A549 (cell line): ENCODE measurements at places on chromosomes 11 and 22. TPM values are rescaled to one million over a fixed set of nuclear protein-coding genes. Genes with fewer than 3 reads are reported as not detected.

DNA sequence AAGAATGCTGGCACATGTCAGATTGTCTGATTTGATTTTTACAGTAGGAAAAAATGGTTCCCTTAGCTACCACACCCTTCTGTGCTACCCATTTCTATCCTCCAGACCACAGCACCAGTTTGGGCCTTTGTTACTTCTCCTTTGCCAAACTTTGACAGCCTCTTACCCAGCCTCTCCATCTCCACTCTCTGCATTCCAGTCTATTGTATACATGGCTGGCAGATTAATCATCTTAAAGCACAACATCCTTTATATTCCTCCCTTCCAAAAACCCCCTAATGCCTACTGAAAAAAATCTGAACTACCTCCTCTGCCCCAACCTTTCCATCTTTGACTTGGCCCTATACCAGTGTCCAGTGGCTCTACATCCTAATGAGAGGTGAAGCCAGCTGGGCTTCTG, 10.8 kb upstream of the PANX1 start:
- DNase-seq = no peak

DNA sequence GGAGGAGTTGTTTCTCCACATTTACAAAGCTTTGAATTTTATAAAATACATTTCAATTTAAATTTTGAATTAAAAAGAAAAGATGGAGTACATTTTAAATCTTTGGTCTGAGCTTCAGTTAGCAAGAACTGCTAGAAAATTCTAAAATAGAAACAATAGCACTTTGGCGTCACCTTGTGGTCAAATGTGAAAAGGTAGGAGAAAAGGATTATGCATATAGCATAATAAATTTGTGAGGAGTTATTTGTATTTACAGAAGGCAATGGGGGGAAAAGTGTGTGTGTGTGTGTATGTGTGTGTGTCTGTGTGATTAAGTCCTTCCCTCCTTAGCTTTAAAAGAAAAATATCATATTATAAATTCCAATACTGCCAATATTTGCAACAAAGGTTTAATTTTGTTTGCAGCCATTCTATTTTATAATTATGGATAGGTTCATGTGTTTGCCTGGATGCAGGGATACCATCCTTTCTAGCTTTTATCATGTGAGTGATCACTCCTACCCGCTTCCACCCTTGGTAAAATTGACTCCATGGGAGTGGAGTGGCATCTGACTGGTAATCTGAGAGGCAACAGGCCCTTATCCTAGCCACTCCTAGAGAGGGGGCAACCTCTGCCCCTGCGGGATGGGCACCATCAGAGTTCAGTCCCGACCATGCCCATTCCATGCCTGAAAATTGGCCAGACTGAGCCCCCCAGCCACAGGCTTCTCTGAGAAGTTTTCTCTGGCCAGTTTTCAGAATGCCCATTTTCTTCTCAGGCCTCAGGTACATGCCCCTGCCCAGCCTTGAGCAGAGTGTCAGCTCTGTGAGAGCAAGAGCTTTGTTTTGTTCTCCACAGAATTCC, 13.6 kb upstream of the LGR4 start:
- DNase-seq = peak; percentile 71

DNA sequence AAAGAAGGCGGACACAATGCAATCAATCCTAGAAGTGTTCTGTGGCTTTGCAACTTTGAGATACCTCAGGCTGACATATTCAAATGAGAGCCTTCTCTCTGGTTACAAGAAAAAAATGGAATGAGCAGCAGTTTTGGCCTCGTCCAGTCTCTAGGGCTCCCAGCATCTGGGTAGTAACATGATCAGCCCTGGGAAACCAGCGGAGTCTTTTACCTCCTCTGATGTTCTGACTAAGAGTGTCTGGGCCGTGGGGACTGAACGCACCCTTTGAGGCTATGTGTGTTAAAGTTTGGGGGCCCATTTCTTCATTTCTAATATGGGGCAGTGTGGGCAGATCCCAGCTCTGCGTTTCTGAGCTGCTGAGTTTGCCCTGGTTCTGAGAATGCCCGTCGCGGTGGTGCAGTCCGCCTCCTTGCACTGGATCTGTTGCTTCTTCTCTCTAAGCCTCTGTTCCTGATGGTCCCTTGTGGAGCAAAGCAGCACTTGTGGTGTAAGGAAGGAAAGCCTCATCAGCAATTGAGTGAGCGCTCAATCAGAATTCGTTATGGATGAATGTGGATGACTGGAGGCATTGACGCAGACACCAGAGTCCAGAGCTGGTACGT, 8.1 kb downstream of the PARVB start:
- DNase-seq = no peak

DNA sequence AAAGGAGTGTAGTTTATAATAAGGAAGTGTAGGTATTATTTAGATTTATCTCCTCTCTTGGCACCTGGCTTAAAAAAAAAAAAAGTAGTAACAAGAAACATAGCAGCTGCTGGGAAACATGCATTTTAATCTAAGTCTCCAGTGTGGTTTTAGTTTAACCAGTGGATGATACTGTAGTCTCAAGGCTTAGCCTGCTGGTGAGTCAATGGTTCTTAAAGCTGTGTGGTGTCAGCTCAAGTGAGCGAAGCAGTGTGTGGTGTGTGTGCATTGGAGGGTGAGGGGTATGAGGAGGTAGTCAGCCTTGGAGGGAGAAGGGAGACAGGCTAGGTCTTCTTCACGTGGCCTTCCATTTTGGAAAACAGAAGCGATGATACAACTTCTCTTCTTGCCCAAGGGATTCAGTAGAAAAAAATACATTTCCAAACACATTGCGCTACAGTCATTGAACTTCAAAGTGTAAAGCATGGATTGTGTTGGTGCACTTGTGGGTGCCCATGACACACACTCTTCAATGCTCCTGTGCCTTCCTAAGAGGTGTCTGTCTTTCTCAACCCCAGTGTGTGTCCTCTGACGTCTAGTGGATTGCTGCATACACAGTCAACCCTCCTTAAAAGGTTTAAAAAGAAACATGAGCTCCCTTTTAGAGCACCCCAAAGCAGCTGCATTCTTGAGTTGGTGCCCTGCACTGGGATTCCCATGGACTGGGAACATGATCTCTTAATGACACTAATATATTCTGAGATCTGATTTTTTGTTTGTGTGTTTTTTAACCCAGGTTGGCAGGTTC, 40.1 kb downstream of the ZBTB16 start:
- no peak for DNase-seq

- peak; percentile 86 for DNase-seq
These were observed 90.1 kb downstream of the ETS1 start for GRCh38 chr11:128497061-128497775.

DNA sequence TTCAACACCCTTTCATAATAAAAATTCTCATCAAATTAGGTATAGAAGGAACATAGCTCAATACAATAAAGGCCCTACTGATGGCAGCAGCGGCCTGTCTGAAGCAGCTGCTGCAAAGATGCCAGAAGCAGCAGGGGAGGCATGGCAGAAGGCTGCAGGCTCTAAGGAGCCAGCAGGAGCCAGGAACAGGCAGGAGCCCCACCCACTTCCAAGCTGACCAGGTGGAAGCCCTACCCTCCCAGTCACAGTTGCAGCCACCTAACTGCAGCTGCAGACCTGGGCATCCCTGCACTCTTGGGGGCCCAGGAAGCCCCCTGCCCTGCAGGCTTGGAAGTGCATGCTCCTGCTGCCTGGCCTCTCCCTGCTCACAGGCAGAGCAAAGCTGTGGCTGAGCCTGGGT, 18.2 kb upstream of the OR6A2 start:
- DNase-seq = no peak

GRCh38 chr11:110818032-110818687, 105.9 kb upstream of the ARHGAP20 start:
- DNase-seq = no peak

- DNase-seq = no peak
These were observed 29.0 kb downstream of the MACROD1 start for GRCh38 chr11:64136765-64137441.

DNA sequence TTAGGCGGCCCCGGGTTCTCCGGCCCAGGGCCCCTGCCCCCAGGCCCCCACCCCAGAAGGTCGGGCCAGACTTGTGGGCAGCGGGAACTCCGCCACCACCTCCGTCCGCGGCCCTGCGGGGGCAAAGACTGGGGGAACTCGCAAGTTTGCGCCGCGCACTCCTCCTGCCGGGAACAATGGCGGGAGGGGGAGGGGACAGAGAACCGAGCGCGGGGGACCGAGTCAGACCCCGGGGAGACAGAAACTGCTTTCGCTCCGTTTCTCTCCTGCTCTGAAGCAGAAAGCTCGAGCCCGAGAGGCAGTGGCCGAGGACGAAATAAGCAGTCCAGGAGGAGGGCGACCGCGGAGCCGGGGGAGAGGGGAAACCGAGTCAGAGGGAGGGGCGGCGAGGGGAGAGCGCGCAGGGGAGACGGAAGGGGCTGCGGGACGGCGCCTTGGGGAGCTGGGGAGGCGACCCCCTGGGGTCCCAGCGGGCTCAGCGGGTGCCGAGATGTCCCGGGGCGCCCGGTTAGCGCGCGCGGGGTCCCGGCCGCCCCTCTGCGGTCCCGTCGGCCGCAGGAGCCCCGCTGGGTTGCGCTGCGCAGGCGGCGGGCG, 555 bp downstream of the TP53I11 start:
- DNase-seq = no peak

DNA sequence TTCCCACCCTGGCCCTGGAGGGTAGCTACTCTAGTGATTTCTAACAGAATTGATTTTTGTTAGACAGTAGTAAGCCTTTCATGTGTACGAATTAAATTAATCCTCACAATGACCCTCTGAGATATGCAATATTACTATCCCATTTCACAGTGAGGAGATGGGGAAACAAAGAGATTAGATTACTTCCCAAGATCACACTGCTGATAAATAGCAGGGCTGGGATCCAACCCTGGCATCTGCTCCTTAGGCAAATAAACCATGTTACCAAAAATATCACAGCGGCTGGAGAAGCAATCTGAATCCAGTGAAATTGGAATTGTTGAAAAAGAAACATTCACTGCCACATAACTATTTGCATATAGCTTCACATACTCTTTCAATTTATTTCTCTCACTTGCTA, 12.8 kb upstream of the CAVIN3 start:
- DNase-seq = no peak

DNA sequence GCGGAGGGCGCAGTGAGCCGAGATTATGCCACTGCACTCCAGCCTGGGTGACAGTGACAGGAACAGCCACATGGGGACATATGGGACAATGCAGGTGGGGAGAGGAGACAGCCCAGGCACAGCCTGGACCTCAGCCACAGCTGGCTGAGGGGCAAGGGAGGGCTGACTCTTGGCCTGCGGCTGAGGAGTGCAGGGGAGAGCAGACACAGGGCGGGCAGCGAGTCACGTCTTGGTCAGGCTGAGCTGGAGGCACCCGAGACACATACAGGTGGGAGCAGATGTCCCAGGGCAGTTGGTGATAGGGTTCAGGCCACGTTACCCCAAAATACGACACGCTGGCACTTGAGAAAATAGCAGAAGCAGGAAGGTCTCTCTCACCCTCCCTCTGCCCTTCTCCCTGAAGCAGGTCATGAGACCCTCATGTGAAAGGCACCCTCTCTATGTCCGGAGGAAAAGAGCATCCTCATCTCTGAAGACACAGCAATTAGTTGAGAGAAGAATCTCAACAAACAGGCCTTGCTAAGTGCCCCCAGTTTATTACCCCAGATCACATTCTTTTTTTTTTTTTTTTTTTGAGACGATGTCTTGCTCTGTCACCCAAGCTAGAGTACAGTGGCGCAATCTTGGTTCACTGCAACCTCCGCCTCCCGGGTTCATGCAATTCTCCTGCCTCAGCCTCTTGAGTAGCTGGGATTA, 10.5 kb downstream of the KIAA0930 start:
- no peak for DNase-seq

GRCh38 chr22:19287889-19288288, 3.6 kb downstream of the CLTCL1 start:
- DNase-seq = peak; percentile 64

GRCh38 chr22:29470159-29470855, 9.7 kb upstream of the NEFH start:
- peak; percentile 66 for DNase-seq

- no peak for DNase-seq
These were observed 187.9 kb downstream of the ETS1 start for GRCh38 chr11:128399251-128400121.

- DNase-seq = no peak
These were observed 5.2 kb downstream of the SELENOO start for GRCh38 chr22:50205781-50206569.

DNA sequence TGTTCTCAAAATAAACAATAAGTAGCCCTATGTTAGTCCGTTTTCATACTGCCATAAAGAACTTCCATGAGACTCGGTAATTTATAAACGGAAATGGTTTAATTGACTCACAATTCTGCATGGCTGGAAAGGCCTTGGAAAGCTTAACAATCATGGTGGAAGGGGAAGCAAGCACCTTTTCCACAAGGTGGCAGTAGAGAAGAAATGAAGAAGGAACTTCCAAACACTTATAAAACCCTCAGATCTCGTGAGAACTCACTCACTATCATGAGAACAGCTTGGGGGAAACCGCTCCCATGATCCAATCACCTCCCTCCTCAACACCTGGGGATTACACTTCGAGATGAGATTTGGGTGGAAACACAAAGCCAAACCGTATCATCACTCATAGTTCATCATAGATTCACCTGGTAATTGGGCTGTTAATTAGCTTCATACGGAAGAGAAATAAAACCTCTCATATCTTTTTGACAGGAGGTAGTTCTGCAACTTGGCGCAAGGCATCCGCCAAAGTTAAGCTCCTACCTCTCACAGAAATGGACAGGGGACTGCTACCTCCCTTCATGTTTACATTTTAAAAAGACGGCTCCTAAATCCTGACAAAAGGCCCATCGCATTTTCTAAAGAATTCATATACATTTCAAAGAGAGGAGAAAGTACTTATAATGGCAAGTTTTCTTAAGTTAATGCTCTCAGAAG, 49.0 kb downstream of the MUC15 start:
- peak; percentile 64 for DNase-seq

DNA sequence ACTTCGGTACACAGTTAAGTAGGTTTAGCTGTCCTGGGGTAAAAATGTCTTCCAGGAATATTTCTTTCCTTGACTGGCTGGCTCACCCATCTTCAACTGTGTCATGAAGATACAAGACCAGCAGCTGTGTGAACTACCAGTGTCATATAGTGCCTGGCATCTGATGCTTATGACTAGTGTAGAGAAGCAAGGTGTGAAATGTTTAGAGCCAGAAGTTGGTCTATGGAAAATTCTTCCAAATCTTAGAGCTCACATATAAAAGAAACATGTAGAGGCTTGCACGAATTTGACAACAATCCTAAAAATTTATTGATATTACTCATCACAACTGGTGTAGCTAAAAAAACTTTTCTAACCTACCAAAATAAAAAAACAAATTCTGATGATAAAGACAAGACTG, 54.4 kb downstream of the ARL14EP start:
- DNase-seq = no peak

DNA sequence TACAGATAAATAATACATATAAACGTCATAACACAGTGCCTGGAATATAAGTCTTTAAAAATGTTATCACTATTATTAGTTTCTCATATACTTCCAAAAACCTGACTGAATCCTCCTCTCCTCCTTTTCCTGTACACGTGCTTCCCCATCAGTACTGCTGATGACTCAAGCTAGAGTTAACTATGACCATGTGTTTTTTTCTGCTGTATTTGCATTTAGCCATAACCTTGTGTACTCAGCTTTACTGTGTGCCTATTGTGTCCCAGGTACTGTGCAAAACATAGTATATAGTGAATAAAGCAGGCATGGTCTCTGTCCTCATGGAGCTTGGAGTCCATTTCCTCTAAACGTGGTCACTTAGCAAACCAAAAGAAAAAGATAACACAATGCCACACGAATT, 56.5 kb upstream of the ARHGAP32 start:
- peak; percentile 49 for DNase-seq

OR52A1 gene
- not detected in 3 replicates for polyA plus RNA-seq

SLC22A9 gene
- not detected in 3 replicates for polyA plus RNA-seq

SVIP gene
- polyA plus RNA-seq = 9.0 to 10.5 TPM (median 9.1 TPM) in 3 replicates

MLC1 gene
- not detected in 3 replicates for polyA plus RNA-seq

HSPB2 gene
- not detected in 3 replicates for polyA plus RNA-seq

TCN2 gene
- 3.8 to 4.2 TPM (median 3.9 TPM) in 3 replicates for polyA plus RNA-seq

OR6T1 gene
- not detected in 3 replicates for polyA plus RNA-seq

DNAJB7 gene
- not detected in 3 replicates for polyA plus RNA-seq

PDHX gene
- polyA plus RNA-seq = 45.8 to 46.5 TPM (median 46.1 TPM) in 3 replicates
